ENCODE measurements at places on chromosomes 7 and 10.

DNA sequence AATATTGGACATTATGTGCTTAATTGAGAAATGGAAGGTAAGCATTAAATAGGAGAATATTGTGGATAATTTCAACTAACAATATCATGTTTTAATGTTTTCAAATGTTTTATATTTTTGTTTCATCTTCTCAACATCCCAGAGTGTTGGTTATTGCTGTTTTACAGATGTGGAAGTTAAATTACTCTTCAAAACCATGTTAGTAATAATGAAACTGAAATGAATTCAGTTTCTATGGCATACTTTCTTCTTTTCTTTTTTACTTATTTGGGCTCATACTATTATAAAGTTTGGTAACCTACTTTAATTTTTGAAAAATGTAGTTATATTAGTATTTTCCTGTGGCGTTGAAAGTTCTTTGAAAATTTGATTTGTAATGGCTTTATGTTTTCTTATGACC is 4.2 kb downstream of the GLRX3 start:
- DNase-seq: no peak

- no peak for DNase-seq
Observed at GRCh38 chr10:27568196-27569175, 64.4 kb downstream of the RAB18 start.

- DNase-seq: no peak
Observed at GRCh38 chr10:75424571-75424970, 6.9 kb upstream of the LRMDA start.

- DNase-seq: no peak
Observed at GRCh38 chr7:101816595-101817470, 593 bp upstream of the CUX1 start.

- DNase-seq: peak; percentile 54
Observed at GRCh38 chr10:69088801-69089501, 1.0 kb downstream of the SRGN start.

DNA sequence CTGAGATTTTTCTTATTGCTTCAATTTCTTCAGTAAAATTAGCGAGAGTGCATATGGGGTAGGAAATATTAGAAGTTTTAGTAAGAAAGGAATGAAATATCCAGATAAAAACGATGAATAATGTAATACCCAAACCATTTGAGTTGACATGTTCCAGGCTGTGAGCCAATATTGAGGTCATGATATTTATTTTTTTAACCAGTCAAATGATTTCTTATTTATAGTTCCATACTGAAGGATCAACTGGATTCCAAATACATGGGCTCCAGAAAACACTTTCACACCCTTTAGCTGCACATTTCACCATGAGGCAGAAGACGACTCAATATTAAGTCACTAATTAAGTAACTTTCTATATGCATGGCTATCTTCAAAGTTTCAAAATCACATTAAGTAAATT is 312.5 kb downstream of the PPP1R3A start:
- DNase-seq: no peak

DNA sequence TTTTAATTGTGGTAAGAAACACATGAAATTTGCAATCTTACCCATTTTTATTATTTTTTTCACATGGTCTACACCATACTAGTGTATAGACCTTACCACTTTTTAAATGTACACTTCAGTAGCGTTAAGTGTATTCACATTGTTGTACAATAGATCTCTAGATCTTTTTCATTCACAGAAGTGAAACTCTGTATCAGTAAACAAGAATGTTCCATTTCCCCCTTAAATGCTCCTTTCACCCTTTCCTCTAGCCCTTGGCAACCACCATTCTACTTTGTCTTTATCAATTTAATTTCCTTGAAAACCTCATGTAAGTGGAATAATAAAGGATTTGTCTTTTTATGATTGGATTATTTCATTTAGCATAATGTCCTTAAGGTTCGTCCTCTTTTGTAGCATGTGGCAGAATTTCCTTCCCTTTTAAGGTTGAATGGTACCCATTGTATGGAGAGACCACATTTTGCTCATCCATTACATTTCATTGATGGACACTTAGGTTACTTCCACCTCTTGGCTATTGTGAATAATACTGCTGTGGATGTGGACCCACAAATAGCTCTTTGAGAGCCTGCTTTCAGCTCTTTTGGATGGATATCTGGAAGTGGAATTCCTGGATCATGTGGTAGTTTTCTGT is 45.7 kb downstream of the SNX10 start:
- no peak for DNase-seq

DNA sequence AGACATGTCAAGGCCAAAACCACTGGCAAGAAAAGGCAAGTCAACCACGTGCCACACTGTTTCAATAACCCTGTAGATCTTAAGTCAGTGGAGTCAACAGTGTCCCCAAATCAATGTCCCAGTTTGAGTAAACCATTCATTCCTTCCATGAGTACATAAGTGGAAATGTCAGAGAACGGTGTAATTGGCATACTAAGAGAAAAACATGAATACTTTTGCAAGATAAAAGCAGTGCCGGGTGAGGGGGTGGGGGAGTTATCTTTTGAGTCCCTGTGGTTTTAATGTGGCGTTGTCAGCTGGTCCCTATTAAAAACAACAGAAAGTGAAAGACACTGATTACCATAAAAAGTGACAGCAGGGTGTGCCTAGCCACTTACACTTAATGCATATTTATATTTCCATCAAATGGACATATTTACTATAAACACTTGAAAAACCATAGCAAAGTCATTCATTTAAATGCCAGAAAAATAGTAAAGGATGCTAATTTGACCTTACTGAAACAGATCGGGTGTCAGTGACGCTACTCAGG is 37.8 kb downstream of the RSU1 start:
- no peak for DNase-seq

- DNase-seq: no peak
Observed at GRCh38 chr7:150954986-150955518, 23.1 kb downstream of the KCNH2 start.

DNA sequence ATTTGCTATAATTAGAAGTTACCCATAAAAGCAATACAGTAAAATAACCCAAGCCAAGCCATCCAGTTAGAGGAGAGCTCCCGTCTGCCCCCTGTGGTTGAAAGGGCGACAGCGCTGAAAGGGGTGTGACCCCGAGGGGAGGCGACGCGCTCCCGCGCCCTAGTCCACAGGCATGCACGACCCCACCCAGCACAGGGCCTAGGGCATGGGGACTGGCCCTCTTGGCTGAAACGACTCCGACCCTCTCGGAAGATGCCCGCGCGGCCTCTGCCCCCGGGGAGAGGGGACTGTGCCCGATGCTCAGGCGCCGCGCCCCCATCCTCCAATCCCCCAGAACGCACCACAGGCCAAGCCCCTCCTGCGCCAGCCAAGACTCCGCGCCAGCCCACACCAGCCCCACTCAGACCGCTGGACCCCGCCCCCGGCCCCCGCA is 64.0 kb downstream of the CSGALNACT2 start:
- no peak for DNase-seq

- no peak for DNase-seq
Observed at GRCh38 chr10:58341422-58341821, 6.6 kb downstream of the UBE2D1 start.

DNA sequence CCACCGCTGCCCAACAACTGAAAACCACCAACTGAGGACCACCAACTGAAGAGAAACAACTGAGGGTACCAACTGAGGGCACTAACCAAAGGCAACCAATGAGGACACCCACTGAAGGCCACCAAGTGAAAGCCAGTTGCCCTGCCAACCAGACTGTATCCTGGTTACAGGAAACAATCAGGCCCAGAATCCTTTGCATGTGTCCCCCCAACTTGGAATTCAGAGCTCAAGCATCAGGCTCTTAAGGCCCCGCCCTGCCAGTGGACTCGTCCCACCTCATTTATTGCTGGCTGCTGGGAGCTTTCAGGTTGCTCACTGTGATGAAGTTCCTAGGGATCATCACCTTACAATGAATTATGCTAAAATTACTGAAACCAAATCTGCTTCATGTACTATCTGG is 76.6 kb upstream of the ABI1 start:
- DNase-seq: no peak

DNA sequence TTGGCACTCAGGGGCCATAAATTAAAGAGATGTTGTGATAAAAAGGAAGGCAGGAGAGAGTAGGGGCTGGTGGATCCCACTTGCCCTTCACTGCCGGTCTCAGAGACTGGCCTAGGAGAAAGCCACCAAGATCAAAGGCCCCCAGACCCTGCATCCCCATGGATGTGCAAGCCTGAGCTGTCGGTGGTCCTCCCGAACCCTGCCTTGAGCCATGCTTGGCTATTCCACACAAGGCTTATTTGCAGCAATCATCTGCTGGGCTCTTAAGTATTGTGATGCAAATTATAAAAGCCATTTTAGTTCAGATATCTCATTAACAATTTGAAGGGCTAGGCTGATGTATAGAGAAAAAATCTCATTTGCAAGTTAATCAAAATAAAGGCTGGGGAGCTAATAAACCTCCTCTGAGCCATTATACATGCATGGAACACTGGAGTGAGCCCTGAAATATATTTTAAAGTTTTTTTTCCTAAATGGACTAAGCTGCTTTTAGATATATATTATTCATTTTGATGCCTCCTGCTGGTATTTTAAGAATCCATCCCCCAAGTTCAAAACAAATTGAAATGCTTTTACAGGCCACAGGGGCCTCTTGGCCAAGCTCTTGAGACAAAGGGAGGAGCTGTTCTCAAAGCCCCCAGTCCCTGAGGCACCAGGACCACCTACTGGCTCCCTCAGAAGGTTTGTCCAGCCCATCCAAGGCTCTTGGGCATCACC is 28.1 kb downstream of the OAT start:
- no peak for DNase-seq

GRCh38 chr7:20304366-20304765 is 26.3 kb upstream of the ITGB8 start:
- DNase-seq: no peak

GRCh38 chr7:34044306-34044643 is 138.9 kb downstream of the BMPER start:
- no peak for DNase-seq

DNA sequence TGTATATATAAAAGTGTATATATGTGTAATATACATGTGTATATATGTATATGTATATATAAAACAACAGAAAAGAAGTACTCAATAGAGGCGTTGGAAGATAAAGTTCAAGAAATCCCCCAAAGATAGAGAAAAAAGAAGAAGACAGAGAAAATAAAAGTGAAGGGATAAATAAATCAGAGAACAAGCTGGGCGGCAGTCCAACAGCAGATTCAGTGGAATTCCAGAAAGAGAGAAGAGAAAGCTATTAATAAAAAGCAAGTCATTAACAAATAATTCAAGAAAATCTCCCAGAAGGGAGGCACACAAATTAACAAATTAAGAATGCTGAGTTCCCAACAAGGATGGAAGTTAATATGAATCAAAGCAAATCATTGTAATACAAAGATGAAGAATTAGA is 59.3 kb upstream of the RNF148 start:
- no peak for DNase-seq
